ENCODE measurements at places on chromosomes 7 and 10.

- no peak for DNase-seq
Observed at GRCh38 chr10:4267086-4267773, 482.2 kb upstream of the KLF6 start.

DNA sequence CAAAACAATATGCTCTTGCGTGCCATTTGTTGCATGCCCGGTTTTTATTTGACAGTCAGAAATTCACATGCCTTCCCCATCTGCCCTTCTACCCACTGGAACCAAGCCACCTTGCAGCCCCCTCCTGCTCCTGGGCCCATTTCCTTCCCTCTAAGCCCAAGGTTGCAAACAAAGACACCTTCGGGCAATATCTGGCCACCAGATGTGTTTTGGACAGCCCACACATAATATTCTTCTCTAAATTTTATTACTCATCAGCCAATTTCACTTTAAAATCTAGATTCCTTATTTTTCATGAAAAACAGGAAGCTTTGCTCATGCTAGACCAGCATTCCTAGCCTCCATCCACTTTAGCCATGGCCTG is 18.2 kb upstream of the C10orf105 start:
- DNase-seq: no peak

DNA sequence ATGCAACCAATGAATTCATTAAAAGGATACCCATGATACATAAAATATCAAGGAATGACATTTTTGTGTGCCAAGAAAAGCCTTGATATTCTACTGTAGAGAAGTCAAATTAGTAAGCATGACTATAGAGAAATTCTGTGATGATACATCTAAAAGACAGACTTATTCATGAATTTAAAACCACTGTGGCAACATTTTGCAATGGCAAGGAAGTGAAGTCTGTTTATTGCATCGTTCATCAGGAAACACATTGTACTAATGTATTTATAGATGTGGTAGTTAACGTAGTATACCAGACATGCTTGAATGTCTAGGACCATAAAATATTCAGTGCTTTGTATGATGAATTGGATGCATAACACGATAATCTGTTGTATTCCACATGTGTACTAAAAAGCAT is 9.3 kb upstream of the CLEC5A start:
- no peak for DNase-seq

DNA sequence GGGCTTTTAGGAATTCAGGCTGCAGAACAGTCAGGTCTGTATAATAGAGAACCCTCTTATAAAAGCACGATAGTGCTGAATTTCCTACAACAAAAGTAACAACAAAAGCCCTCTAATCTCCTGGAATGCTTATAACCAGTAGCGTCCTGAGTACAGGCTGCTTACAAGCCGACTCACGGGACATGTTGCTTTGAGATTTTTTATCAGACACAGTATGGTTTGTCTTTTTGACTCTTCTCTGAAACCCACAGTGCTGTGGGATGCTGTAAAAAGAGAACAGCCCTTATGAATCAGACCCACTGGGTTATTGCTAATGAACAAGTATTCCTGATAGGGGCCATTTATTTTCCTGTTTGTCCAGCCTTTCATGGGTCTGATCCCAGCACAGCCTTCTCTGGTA is 59.4 kb downstream of the PLPP4 start:
- DNase-seq: no peak

DNA sequence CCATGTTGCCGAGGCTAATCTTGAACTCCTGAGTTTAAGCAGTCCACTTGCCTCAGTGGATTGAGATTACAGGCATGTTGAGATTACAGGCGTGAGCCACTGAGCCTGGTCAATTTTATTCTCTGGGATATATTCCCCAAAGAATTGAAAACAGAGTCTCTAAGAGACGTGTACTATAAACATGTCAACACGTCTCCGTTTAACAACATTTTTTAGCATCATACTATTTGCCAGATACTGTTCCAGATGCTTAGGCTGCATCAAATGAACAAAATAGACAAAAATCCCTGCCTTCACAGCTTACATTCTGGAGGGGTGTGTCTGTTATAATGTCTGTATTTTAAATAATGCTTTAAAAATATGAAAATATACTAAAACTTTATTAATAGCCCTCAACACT is 54.1 kb upstream of the PRKG1 start:
- no peak for DNase-seq

GRCh38 chr10:129538236-129538635 is 71.2 kb downstream of the MGMT start:
- no peak for DNase-seq

- DNase-seq: no peak
Observed at GRCh38 chr7:114941692-114942091, 19.8 kb downstream of the MDFIC start.

- no peak for DNase-seq
Observed at GRCh38 chr10:22460101-22460500, 114.8 kb downstream of the SPAG6 start.

- no peak for DNase-seq
Observed at GRCh38 chr7:132782777-132783640, 206.7 kb upstream of the PLXNA4 start.
